ENCODE measurements at places on chromosomes 3 and 15.

DNA sequence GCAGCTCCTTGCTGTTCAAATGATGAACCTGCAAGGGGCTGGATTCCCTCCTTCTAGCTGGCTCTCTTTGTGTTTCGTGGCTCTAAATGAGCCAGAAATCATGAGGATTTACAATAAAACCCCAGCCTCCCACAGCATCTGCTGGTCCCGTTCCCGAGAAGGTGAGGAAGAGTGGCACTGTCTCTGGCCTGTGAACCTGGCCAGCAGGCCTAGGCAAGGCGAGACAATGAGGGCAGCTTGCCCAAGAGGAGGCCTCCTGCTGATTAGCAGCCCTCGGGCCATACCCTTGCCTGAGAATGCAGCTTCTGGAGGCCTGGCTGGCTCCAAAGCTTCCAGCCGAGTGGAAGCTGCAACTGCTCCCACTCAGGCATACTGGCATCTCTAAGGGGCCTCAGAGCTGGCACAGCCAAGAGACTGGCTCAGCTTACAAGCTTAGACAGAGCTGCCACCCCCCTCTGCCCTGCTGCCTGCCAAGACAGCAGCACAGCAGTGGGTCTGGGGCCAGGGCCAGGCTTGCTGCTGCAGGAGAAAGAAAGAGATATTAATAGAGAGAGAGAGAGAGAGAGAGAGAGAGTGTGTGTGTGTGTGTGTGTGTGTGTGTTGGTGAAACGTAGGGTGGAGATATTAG is 76.5 kb downstream of the HMG20A start:
- no peak for DNase-seq
- H3K36me3 ChIP-seq, result peaks cover 2% of the 10 kb centered on the region
- no peaks in the 10 kb centered on the region for H3K27me3 ChIP-seq
- H3K27ac ChIP-seq, result no peak overlapping the region

DNA sequence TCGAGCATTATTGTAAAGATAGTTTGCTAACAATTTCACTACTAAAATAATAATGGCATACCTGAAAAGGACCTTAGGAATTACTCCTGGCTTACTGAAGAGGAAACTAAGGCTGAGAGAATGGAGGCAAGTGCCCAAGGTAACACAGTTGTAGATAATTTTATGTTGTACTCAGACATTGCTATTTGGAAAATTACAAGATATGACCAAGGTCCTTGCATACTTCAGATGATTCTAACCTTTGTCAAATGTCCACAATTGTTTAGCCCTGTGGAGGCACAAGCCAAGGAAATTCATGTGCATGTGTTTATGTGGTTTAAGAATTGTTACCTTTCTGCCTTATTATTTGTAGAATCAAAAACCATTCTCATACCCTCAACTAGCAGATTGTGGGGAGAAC is 105.7 kb downstream of the TUSC7 start:
- H3K4me1 ChIP-seq, result no peaks in the 10 kb centered on the region
- H3K36me3 ChIP-seq, result no peaks in the 10 kb centered on the region
- no peak overlapping the region for H3K27ac ChIP-seq
- no peaks in the 10 kb centered on the region for H3K27me3 ChIP-seq
- H3K4me3 ChIP-seq, result no peak overlapping the region
- no peak for DNase-seq

DNA sequence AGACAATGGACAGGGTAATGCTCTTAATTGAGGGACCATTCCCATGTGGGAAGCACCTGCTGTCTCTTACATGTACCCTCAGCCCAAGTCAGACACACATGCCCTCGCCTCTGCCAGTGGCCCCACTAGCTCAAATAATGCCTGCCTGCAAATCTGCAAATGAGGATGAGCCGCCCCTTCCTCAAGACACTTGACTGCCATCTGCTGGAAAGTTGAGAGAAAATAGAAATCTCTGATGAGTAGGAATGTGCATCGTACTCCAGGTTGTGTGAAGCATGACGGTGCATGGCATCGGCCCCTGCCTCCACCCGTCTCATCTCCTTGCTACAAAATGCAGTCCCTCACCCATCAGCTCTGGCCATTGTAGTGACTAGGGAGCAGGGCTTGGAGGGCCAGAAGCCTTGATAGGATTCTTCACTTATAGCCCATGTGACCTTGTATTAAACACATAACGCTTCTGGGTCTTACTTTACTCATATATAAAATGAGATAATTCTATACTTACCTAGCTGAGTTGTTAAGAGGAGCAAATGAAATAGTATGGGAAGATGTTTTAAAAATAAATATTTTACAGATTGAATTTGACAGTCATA is 6.3 kb upstream of the SCN5A start:
- H3K4me1 ChIP-seq, result peaks cover 2% of the 10 kb centered on the region
- peak; percentile 47 for DNase-seq
- no peaks in the 10 kb centered on the region for H3K36me3 ChIP-seq
- H3K27me3 ChIP-seq, result peaks cover 34% of the 10 kb centered on the region
- no peak overlapping the region for H3K4me3 ChIP-seq

DNA sequence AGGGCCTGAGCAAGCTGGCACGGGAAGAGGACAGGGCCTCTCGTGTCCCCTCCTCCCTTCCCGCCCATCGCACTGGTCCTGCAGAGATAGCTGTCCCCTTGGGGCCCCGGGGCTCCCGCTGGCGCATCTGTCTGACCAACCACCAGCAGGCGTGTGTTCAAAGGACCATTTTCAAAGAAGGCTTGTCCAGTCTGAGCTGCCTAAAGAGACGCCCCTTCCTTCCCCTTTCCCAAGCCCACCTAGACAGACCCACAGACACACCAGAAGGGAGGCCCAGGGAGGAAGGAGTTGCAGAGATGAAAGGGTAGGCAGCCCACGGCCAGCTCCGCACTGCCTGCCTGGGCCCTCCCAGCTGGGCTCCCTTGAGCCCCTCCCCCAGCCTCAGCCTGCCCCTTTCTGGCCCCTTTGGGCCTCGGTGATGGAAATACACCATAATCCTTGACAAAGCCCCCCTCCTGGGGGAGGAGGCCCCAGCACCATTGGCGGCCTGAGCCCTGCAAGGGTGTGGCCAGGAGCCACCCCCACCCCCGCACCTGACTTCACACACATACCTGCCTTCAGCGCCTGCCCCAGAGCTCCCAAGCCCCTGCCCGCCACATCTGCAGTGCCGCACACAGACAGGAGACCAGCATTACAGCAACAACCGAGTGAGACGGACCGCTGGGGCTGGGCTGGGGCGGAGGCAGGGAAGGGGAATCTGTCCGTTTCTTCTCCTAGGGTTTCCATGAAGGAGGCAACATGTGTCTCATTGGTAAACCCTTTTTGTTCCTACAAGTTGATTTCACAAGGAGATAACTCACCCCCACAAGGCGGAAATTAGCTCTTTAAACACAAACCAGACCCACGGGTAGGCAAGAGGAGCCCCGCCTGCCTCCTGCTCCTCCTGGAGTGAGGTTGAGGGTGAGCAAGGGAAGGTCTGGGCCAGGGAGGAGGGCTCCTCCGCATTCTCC is at the start of gene STRA6:
TSS of gene STRA6 (minus strand) at position 336 of the 950 bp plus-strand sequence. CDS start 520 bp downstream, outside the sequence.
- no peaks in the 10 kb centered on the region for H3K36me3 ChIP-seq
- DNase-seq, result no peak
- H3K27ac ChIP-seq, result no peak within 1 kb of the TSS
- peaks cover 6% of the 10 kb centered on the region for H3K27me3 ChIP-seq

- H3K4me3 ChIP-seq, result no peak overlapping the region
- H3K27ac ChIP-seq, result no peak overlapping the region
- DNase-seq, result no peak
- H3K27me3 ChIP-seq, result peaks cover 14% of the 10 kb centered on the region
Observed at GRCh38 chr3:57423335-57423734, 120.8 kb downstream of the DNAH12 start.

DNA sequence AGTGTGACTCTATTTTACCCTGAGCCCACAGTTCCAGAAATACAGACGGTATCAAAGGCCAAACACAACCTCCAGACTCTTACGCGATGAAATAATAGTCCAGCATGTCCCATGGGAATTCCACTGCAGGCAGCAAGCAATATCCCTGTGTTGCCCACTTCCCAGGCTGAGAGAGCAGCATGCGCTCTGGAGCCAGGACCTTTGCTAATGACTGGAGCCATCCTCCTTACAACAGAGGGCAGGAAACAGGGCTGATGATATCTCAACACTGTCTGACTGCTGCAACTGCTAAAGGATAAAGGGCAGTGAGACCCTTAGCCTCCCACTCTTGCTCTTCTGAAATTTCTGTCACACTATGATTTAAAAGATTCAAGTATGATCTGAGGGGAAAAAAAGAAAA is 34.8 kb downstream of the MCF2L2 start:
- H3K4me1 ChIP-seq, result no peaks in the 10 kb centered on the region
- no peaks in the 10 kb centered on the region for H3K36me3 ChIP-seq
- peaks cover 3% of the 10 kb centered on the region for H3K27me3 ChIP-seq
- no peak overlapping the region for H3K27ac ChIP-seq
- DNase-seq, result no peak

- H3K4me3 ChIP-seq, result no peak overlapping the region
- no peaks in the 10 kb centered on the region for H3K36me3 ChIP-seq
- peak overlapping the region; percentile 17 for H3K27ac ChIP-seq
- H3K4me1 ChIP-seq, result peaks cover 6% of the 10 kb centered on the region
- H3K27me3 ChIP-seq, result peaks cover 23% of the 10 kb centered on the region
Observed at GRCh38 chr15:59327942-59328341, 44.7 kb downstream of the MYO1E start.

DNA sequence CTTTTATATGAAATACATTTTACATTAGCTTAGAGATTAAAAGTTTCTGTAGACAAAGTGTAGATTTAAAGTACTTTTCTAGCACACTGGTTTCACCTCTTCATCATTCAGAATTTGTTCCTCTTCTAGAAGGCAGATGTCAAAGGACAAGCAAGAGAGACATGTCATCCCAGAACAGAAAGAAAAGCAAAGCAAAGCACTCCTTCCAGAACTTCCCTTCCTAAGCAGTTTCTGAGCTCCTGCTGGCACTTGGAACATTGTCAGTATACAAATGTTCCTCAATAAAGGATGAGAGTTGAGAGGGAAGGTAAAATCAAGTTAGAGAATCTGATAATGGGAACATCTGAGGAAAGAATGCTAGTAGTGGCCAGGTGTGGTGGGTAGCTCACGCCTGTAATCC is 26.2 kb downstream of the TMOD3 start:
- no peaks in the 10 kb centered on the region for H3K27me3 ChIP-seq
- H3K4me3 ChIP-seq, result no peak overlapping the region
- DNase-seq, result no peak
- H3K27ac ChIP-seq, result no peak overlapping the region
- peaks cover 30% of the 10 kb centered on the region for H3K4me1 ChIP-seq

DNA sequence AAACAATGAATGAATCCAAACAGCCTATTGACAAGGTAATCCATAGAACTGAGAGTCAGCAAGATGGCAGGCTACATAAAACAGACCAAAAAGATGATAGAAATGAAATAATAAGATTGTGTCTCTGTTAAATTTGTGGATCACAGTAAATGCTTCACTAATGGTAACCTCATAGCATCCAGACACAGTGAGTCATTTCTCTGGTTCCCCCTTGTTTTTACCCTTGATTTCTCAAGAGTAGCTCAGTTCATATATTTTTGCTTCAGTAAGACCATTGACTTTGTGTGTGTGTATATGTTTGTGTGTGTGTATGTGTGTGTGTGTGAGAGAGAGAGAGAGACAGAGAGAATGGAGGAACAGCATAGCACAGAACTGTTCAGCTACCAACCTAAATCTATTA is 546.9 kb downstream of the RBMS3 start:
- H3K4me3 ChIP-seq, result no peak overlapping the region
- no peaks in the 10 kb centered on the region for H3K4me1 ChIP-seq
- no peak for DNase-seq
- no peaks in the 10 kb centered on the region for H3K27me3 ChIP-seq

- H3K36me3 ChIP-seq, result peaks cover 65% of the 10 kb centered on the region
- H3K4me1 ChIP-seq, result peaks cover 6% of the 10 kb centered on the region
- DNase-seq, result no peak
- H3K4me3 ChIP-seq, result no peak overlapping the region
- H3K27me3 ChIP-seq, result no peaks in the 10 kb centered on the region
Observed at GRCh38 chr15:50968353-50968752, 59.9 kb downstream of the AP4E1 start.

- H3K4me3 ChIP-seq, result no peak overlapping the region
- peaks cover 4% of the 10 kb centered on the region for H3K27me3 ChIP-seq
- H3K27ac ChIP-seq, result no peak overlapping the region
- H3K36me3 ChIP-seq, result no peaks in the 10 kb centered on the region
Observed at GRCh38 chr3:134345202-134345601, 29.0 kb downstream of the AMOTL2 start.

- no peak overlapping the region for H3K27ac ChIP-seq
- H3K4me1 ChIP-seq, result no peaks in the 10 kb centered on the region
- H3K4me3 ChIP-seq, result no peak overlapping the region
- H3K27me3 ChIP-seq, result no peaks in the 10 kb centered on the region
Observed at GRCh38 chr15:46126581-46126980, 491.8 kb downstream of the SQOR start.

DNA sequence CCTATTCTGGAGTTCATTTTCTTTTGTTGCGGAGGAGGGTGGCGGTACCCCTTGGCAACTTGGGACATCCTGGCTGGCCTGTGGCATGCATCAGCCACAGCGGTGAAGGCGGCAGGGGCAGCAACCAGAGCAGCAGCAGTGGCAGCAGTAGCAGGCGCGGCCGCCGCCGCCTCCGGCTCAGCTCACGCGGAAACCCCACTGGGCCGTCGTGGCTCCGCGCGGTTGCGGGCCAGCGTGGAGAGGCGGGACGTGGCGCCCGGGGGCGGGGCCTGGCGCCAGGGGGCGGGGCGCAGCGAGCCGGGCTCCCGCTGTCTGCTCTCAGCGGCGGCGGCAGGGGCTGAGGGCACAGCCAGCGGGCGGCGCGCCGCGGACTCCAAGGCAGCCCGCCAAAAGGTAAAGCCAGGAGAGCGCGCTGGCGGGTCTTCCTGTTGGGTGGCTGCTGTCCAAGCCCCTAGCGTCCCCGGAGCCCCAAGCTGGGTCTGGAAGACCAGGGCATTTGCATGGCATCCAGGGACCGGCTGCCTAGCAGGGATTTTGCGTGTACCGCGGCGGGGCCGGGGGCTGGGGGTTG is 334.4 kb upstream of the THRB start:
- peaks cover 2% of the 10 kb centered on the region for H3K4me1 ChIP-seq
- no peak for DNase-seq
- no peak overlapping the region for H3K4me3 ChIP-seq
- H3K36me3 ChIP-seq, result no peaks in the 10 kb centered on the region
- no peak overlapping the region for H3K27ac ChIP-seq

DNA sequence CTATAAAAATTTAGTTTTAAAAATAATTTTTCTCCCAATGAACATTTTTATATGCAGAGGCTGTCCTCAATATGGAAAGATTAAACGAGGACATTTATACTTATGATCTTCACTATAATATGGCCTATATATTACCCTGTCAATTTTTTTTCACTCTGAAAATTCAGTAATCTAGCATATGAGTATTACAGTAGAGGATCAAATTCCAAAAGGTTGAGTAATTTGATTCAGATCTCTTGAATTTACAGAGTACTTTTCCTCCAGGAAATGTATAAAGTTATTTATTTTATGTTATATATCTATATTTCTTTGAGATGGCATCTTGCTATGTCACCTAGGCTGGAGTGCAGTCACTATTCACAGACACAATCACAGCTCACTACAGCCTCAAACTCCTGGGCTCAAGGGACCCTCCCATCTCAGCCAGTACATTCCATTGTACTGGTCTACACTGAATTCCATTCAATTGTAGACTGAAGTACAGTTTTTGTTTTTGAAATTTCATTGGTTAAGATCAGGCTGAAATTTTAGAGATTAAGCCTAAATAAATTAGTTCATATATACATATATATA is 16.3 kb upstream of the TRPM7 start:
- no peak for DNase-seq
- H3K27ac ChIP-seq, result no peak overlapping the region
- H3K36me3 ChIP-seq, result peaks cover 17% of the 10 kb centered on the region
- H3K4me3 ChIP-seq, result no peak overlapping the region
- no peaks in the 10 kb centered on the region for H3K27me3 ChIP-seq
